ENCODE measurements at places on chromosomes 2 and 18.

DNA sequence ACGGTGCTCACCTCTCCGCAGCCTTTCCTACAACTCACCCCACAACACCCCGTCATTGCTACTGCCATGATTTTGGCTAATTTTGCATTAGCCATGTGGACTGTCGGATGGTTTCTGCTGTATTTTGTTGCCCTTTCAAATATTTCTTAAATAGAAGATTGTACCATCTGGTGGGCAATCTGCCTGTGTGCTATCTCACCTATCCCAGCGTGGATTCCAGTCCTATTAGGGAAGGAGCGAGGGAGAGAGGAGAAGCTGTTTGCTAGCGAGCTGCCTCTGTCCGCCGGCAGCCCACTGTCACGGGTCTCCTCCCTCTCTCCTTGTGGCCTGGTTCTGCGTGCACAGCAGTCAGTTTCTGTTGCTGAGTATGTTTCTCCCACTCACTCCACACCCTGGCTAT is 336.2 kb downstream of the TXNL1 start:
- DNase-seq, result no peak

DNA sequence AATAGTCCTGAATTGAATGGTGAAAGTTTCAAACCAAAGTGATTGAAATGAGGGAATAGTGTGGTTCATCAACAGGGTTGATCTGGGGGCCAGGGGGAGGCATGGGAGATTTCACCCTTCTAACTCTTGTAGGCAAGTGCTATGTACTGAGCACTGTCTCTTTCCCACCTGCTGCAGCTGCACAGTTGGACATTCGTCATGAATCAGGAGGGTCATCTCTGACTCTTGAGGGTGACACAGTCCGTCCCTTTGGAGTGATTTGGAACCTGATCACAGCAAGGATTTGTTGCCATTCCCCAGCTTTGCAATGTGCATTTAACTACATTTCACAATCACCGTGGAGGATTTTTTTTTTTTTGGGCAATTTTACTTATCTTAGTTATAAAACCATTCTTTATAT is 224.6 kb downstream of the PHLPP1 start:
- DNase-seq, result no peak

DNA sequence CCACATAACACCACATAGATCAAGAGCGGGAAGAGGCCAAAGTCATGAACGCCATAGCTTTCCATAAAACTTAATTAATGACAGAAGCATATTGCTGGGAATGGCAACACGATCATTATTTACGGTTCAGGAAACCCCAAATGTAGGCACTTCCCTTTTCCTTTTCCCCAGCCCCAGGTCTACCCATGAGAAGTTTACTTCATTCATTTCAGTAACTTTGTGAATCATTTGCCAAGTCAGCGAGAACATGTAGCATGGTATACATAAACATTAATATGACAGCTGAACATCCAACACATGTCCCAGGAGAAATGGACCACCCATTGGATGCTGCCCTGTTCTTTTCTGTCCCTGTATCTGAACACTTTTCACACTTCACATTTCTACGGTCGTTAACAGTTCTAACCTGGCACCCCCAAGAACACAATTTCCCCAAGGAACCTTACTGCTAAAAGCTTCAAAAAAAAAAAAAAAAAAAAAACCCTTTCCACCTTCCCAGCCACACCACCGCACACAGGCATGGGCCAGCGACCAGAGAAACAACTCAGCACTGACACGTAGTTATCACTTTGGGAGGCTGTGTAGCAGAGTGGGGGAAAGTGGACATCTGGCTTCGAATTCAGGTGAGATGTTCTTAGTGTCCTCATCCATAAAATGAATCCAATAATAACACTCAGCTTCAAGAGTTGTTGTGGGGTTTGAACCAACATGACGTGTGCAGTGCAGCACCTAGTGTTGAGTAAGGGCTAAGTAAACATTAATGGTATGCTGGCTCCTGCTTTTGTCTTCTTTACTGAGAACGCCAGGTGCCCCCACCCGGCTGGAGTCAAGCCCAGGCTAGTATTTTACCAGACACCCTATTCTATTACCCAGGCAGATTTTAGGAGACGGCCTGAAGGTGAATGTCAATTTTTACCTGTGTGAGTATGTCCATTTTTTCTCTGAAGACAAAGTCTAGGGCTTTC is 371.5 kb downstream of the LNPK start:
- no peak for DNase-seq

GRCh38 chr2:234146087-234146826 is 95.8 kb downstream of the SPP2 start:
- no peak for DNase-seq

GRCh38 chr18:50009773-50010335 is 185.1 kb downstream of the MYO5B start:
- DNase-seq, result no peak

Measured in dorsolateral prefrontal cortex (tissue), 122 donors.